ENCODE measurements at places on chromosomes 4 and X. TPM values are rescaled to one million over a fixed set of nuclear protein-coding genes. Genes with fewer than 3 reads are reported as not detected.

The SERPINA7 gene
- total RNA-seq, result not detected

The PDK3 gene
- 21.1 TPM for total RNA-seq

The AR gene
- 7.9 TPM for total RNA-seq

The SULT1E1 gene
- total RNA-seq, result not detected

The CDKL5 gene
- 3.7 TPM for total RNA-seq

The SLC10A7 gene
- 10.7 TPM for total RNA-seq

The UGT8 gene
- 6.3 TPM for total RNA-seq

The EXOSC9 gene
- total RNA-seq, result 64.4 TPM

The BEX5 gene
- total RNA-seq, result 3.8 TPM

- no peak for DNase-seq
These were observed 53.7 kb downstream of the LNX1 start for GRCh38 chr4:53537606-53538005.

DNA sequence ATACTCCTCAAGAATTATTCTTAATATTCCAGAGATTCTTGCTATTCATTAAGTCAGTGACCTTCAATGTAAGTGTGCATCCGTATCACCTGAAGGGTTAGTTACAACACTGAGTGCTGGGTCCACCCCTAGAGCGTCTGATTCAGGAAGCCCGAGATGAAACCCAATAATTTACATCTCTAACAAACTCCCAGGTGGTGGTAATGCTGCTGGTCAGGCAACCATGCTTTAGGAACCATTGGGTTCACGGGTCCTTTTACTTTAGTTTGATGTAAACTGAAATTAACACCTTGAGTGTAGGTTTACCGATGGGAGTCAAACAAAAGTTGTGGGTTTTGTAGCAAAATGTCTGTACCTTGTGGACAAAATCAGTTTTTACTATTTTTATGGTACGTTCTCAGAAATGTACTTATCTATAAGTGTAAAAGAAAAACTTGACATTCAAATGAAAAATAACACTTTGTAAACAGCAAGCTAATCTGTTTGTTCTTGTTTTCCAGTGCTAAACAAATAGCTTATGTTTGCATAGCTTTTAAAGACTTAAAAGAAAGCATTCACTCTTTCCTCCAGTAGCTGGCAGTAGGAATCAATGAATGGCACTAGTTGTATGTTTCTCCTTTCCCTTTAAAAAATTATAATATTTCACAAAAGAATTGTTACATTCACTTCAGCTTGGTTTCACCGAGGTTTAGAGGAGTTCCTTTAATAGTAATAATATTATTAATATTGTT, 32.7 kb downstream of the ACE2 start:
- no peak for DNase-seq

- DNase-seq, result no peak
These were observed 20.5 kb downstream of the TRMT44 start for GRCh38 chr4:8461086-8461485.

DNA sequence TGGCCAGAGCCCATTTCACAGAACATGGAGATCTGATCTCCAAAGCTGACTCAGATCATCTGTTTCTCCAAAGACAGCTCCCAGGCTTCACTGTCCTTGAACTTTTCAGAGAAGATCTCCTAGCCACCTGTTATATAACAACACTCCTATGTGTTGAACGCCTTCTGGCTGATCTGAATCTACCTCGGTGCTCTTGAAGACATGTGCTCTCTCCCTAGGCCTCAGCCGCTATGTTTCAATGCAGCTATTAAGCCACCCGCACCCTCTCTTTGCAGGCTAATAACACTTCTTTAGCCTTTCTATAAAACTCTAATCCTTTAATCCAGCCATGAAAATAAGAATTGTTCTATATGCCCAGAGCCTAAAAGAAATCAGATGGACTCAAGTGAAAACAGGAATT, 34.9 kb downstream of the SEL1L3 start:
- DNase-seq, result no peak

DNA sequence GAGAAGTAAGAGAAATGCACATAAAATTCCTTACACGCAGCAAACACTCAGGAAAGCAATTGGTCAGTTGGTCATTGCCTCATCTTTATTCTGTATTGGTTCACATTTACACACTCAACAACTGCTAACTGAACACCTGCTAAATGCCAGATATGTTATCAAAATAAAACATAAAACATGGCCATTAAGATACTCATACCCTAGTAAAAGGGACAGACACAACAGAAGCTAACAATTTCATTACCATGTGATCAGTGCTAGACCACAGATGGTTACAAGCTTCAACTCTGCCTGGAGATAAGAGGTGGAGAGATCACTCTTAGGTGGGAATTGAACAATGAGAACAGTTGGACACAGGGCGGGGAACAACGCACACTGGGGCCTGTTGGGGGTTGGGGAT, 26.2 kb downstream of the TEC start:
- no peak for DNase-seq

GRCh38 chr4:38365261-38365660, 298.7 kb upstream of the KLF3 start:
- DNase-seq, result no peak

DNA sequence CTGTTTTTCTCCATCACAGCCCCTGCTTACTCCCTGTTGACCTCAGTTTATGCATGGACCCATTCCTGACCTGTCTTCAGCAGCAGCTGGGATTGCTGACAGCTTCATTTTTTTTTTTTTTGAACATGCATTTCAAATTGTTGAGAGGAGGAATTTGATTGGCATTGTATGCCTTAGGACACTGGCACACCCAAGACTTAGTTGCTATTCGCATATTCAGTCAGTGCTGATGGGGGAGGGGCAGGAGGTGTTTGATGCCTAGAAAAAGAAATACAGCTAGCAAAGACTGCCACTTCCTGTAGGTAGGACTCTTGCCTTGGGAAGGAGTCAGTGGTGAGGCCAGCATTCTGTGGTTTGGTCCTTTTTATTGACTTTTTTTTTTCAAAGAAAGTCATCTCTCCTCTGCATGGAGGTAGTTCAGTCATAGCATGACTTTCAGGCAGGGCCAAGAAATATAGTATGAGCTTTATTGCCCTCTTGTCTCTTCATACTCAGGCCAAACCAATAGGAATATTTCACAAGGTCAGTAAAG, 33.6 kb upstream of the XK start:
- no peak for DNase-seq

DNA sequence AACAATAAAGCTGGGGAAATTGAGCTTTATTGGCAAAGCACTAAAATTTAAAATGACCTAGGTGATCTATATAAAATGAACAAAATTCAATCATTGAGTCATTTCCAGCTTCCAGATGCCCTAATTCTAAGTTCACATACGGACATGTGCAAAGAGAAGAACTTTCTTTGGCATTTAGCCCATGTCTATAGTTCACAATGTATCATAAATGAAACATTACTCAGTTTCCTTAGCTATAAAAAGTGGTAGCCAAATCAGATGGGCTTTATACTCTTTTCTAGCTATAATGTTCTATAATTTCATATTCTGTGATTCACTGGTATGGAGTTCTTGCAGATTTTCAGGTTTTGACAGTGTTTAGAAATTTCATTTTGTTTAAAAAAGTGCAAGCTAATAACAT, 327.4 kb downstream of the KCTD8 start:
- DNase-seq, result no peak

- DNase-seq, result no peak
These were observed 121.9 kb downstream of the BEND2 start for GRCh38 chrX:18098763-18099162.

DNA sequence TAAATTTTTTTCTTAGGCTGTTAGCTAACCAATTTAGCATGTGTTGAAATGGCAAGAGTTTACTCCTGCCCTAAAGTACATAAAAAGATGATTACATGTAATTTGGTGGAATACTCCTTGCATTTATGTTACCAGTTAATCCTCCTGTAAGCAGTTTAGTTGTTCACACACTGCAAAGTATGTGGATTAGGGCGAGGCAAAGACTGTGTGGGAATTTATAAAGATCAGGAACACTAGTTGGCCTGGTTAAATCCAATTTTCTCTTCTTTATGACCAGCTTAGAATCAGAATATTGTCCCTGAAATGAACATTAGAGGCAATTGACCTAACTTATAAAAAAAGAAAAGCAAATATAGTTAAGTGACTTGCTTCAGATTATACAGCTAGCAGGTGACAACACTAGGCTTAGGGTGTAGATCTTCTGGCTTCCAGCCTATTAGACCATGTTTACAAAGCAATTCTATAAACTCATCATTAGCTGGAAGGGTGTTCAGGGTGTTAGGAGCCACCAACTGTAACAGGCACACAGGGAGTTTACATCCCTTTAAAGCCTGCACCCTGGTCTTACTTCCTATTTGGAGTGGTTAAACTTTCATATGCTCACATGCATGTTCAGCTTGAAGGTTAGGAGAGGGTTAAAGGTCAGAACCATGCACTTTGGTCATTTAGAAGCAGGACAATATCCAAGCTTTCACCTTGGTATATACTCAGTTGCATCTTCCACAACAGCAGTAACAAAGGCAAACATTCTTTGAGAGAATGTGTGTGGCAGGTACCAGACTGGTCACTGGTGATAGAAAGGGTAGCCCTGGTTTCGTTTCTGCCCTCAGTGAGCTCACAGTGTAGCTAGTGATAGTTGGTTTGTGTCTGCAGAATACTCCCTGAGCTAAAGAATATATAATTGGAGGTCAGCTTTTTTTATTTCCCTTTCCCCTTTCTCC, 72.6 kb downstream of the GC start:
- DNase-seq, result no peak

- no peak for DNase-seq
These were observed 3.6 kb upstream of the RENBP start for GRCh38 chrX:153948002-153948466.

DNA sequence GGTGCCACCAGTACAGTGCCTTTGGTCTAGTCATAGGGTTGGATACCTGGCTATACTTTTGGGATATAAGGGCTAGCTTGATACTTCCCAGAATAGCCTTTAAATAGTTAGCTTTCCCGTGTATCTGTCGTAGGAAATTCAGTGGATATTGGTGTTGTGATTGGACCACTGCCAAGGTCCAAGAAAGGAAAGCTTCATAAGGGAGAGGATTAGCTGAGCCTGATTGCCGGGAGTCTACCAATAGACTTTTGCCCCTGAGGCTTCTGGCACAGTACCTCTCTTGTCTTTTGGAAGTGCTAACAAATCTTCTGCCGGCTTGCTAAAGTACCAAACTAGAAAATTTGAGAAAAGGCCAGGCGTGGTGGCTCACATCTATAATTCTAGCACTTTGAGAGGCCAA, 350.6 kb downstream of the CHIC1 start:
- DNase-seq, result no peak

DNA sequence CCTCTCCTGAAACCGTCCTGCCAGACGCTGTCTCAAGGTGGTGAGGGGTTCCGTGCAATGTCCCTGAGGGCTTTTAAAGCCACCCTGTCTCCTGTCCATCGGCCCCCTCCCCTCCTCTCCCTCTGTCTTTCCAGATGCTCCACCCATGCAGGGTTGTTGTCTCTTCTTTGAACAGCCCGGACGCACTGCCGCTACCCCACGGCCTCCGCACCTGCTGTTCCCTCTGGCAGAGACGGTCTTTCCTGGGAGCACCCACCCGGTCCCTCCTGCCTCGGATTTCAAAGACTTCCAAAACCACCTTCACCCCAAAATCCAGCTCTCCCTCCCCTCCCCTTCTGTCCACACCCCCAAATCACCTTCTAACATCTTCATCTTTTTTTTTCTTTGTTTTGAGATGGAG, 4.1 kb upstream of the ASMT start:
- no peak for DNase-seq

GRCh38 chrX:151393514-151393913, 3.5 kb upstream of the VMA21 start:
- DNase-seq, result no peak

DNA sequence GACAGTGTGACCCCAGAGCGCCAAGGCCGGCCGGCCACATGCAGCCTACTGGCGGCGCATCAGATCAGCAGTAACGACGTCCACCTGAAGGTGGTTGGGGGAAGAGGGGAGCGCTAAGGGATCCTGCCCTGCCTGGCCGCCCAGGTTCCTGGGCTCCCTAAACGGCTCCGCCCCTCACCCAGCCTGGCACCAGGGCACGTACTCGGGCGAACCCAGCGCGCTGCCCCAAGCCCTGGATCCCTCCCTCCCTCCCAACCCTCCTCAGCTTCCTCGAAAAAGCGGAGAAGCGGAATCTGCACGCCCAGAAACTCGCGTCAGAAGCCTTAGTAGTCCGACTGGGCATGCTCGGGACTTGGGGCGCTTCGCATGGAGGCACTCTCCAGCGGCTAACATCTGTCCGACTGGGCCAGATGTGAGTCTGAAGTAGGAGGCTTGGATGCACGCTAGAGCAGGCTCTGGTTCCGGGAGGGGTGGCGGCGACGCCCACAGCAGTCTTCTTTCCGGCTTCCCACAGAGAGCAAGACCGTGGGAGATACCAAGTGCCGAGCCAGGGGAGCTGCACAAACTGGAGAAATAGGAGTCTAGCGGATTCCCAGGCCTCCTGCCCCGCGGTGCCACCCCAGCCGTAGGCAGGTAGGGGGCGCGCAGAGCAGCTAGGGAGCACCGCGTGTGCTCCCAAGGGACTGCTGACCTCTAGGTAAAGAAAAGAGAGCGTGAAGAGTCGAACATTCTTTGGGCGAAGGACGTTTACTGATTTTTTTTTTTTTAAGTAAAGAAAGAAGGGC, 114.3 kb upstream of the TEX13C start:
- DNase-seq, result peak; percentile 64

DNA sequence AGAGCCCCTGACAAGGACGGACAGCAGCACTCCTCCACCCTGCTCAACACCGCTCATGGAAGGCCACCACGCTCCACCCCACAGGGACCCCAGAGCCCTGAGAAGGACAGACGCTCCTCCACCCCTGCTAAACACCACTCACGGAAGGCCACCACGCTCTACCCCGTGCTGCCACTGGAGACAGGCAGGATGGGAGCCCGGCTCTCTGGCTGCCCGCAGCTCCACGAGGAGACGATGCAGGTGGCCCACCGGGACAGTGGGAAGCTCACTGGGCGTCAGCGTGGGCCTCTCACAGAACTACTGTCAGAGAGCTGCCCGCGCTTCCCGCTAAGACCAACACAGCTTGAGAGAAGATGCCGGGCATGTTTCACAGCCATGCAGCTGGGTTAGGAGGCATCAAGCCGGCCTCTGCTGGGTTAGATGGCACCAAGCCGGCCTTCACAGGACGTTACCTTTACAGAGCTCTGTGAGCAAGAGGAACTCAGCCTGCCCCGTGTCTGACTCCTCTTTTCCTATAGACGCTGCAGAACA, 20.8 kb downstream of the GAK start:
- DNase-seq, result no peak

DNA sequence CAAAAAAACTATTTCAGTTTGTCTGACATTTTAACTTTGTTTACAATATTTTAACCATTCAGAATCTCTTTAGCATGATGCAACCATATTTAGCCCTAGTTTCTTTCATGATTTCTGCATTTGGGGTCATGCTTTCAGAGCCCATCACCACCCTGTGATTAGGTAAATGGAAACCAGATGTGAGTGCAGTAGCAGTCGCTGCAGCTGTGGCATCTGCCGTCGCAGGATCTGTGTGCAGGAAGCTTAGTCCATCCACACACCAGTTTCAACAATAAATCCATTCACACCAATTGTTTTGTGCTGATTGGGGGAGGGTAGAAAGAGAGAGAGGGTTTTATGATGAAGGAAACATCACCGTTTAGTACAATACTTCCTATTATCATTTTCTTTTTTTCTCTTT, 130.5 kb downstream of the CPEB2 start:
- DNase-seq, result no peak

All from neural crest cell (in vitro differentiated cells).